ENCODE measurements at places on chromosomes 1 and 21.

DNA sequence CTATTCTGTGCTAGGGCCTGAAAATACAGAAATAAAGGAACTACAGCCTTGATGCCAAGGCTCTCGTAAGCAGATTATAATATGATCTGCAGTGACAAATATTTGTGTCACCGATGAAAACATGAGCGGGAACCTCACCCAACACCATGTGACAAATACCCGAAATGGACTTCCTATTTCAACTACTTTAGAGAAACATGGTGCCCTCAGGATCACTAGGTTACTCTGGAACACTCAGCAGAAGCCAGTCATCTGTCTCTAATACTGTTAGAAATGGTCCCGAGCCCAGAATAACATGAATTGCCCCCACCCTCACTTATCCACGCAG lies 463 bp upstream of the VAMP3 start:
- DNase-seq, result no peak

DNA sequence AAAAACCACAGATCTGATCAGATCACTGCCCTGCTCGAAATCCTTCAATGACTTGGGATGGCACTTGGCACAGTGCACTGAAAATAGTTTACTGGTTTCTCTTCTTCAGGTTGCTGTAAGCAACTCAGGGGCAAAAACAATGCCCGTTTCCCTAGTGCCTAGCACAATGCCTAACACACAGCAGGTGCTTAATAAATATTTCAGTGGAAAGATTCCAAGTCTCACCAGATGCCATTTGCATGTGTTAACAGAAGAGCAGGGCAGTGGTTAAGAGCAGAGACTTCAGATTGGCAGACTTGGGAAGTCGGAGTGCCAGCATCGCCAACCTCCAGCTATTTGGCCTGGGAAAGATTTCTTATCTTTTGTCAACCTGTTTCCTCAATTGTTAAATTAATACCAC lies 10.9 kb upstream of the METTL25B start:
- DNase-seq, result no peak

- DNase-seq, result no peak
Measured at GRCh38 chr1:244326757-244327156, 125.0 kb downstream of the ADSS2 start.

- DNase-seq, result no peak
Measured at GRCh38 chr1:61851849-61852669, 109.8 kb downstream of the PATJ start.

DNA sequence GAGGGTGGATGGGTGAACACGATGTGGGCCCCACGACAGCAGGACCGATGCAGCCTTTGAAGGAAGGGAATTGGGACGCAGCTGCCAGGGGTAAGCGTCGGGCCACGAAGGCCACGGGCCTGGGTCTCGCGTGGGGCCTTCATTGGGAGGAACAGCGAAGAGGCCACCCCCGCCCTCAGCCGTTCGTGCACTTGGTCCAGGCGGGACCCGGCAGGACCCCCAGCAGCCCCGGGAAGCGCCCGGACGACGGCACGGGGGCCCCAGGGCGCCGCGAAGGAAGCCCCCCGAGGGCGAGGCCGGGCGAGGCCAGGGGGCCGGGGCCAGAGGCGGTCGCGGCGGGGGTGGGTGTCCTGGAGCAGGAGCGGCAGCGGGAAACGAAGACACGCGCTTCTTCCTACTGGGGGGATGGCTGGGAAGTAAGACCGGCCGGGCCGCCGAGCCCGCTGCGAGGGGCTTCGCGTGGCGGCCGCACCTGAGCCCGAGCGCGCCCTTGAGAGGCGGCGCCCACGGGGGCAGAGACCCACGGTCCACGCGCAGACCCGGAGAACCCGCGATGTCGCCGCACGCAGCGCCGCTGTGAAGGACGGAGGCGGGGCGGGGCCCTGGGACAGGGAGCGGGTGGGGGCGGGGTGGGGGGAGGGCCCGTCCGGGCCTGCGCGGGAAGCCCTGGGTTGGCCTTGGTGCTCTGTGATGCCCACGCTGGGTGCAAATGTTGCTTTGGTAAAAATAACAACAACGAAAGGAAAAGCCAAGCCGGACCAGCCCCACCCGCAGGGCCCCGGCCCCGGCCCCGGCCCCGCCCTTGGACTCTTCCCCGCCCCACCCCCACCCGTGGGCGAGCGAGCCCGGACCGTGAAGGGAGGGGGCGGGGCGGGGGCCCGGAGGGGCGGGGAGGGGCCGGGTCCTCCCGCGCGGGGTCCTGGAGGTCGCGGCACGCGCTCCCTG lies 56.0 kb upstream of the ADARB1 start:
- DNase-seq, result no peak

DNA sequence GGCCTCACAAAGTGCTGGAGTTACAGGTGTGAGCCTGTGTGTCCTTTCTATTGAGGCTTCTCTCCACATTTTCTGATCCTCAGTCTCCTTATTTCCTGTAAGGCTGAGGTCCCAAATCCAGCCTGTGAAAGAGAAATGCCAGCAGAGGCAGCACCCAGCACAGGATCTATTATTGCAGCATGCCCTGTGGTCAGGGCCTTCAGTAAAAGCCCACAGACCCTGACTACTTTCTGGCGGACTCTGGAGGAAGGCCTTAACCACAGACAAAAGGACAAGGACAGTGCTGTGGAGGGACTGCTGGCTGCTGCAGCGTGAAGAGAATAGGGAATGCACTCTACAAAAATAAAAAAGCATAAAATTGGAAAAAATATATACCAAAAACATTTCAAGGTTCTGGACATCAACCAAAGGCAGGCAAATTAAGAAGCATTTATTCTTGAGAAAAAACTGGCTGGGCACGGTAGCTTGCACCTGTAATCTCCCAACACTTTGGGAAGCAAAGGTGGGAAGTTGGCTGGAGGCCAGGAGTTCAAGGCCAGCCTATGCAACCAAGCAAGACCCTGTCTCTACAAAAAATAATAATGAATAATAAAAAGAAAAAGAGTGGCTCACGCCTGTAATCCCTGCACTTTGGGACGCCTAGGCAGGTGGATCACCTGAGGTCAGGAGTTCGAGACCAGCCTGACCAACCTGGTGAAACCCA lies 9.4 kb upstream of the PGD start:
- no peak for DNase-seq

DNA sequence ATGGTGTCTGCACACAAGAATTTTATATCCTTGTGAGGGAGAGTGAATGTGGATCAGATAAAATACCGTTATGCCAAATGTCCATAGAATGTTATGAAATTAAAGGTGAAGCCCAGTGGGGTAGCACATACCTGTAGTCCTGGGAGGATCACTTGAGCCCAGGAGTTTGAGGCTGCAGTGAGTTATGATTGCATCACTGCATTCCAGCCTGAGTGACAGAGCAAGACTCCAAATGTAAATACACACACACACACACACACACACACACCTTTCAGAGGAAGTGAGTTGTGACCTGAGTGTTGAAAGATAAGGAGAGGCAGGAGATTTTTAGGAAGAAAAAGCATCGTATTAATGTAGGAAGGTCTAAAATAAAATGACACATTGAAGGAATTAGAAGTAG lies 28.1 kb upstream of the ZYG11A start:
- no peak for DNase-seq

DNA sequence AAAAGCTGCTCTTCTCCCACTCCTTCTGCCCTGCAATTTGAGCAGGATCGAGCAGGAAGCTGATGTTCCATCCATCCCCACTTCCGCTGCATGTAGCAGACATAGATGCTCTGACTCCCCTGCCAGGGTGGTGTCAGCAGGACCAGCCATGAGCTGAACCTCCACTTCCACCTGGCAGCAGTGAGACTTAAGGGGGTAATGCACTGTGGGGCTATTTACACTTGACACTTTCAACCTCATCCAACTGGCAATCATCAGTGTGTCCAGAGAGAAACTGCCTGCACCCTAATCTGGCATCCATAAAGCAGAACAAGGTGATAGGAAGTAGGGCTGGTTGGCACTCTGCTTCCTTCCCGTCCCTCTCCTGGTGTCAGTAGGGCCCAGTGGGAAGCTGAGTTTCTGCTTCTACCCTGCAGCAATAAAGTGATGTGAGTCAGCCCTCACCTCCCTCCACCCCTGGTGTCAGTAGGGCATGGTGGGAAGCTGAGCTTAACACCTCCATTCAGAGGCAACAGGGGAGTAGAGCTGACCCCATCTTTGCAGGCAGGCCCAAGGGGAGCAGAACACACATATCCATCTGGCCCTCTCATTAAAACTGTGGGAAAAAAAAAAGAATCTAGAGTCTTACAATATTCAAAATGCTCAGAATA lies 272.3 kb downstream of the PTPRU start:
- DNase-seq, result no peak

DNA sequence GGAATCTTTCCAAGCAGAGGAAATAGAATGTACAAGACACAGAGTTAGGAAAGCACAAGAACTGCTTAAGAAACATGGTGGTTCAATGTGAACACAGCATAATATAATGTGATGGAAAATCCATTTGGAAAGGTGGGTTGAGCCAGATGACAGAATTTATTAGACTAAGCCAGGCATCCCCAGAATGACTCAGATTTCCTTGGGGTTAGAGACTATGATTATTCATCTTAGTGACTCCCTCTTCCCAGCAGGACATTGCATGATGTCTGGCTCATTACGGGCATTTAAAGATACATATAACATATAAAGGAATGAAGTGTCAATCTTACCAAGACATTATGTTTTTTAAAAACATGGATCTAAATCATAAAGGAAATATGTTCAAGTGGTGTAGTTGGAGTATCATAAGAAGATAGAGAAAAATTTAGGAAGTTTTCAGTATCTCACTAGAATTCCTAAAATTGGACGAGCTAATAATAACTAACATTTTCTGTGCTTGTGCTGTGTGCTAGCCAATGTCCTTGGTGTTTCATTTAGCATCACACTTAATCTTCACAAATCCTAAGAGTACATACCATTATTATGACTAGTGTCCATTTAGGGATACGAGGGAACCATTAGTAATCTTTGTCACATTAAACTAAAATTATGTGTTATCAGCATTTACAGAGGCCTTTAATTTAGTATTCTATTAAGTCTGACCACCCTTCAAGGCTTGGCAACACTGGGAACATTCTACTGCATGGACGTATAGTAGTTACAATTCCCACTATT lies 41.0 kb upstream of the ST6GALNAC5 start:
- DNase-seq, result no peak

- DNase-seq, result no peak
Measured at GRCh38 chr1:231991231-231991630, 364.6 kb downstream of the DISC1 start.

DNA sequence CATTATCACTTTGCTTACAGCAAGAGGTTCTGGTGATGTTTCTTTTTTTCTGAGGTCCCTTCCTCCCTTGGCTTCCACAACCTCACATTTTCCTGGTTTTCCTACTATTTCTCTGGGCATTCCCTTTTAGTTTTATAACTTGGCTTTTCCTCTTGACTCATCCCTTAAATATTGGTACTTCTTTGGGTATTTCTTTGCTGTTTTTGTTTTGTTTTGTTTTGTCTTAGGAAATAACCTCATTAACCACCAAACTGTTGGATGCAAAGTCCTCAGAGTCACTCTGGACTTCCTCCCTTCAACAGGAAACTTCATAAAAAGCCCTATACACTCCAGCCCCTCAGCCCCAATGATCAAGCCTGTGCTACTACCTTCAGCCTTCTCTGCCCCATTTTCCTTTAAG lies 211.1 kb downstream of the DUSP10 start:
- no peak for DNase-seq

GRCh38 chr21:17949421-17949820 lies 130.3 kb upstream of the C21orf91 start:
- no peak for DNase-seq

DNA sequence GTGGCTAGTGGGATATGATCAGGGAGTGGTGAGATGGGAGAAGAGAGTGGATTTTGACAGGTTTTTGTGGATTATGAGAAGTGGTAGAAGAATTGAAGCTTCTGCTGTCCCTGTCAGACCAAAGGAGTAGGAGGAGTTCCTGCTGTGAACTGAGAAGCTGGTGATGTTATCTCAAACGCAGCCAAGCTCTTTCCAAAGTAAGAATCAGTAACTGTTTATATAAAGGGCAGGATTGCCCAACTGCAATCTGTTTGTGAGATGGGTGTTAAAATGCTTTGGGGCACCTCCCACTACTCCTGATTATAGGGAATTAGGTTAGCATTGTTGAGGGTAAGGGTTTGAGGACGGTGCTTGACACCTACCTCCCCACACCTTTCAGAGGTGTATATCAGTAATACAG lies 60.5 kb upstream of the USP25 start:
- no peak for DNase-seq

GRCh38 chr1:101004670-101005069 lies 20.9 kb downstream of the DPH5 start:
- DNase-seq, result no peak

- DNase-seq, result no peak
Measured at GRCh38 chr1:229170778-229171505, 100.0 kb upstream of the RAB4A start.

DNA sequence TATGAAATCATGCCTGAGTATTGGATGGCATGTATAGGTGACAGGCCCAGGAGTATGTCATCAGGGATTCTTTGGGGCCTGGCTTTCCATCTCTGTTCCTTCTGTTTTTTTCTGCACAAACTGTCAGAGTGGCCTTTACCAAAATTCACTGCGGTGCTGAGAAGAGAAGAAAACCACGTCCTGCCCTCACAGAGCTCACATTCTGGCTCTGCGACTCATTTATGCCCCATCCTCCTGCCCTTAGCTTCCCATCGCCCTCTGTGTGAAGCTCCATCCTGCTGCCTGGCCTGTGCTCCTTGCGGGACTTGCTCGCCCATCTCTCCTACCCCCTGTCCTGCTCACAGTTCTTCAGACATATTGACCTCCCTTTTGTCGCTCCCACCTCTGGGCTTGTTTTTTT lies 73.4 kb downstream of the HUNK start:
- no peak for DNase-seq

DNA sequence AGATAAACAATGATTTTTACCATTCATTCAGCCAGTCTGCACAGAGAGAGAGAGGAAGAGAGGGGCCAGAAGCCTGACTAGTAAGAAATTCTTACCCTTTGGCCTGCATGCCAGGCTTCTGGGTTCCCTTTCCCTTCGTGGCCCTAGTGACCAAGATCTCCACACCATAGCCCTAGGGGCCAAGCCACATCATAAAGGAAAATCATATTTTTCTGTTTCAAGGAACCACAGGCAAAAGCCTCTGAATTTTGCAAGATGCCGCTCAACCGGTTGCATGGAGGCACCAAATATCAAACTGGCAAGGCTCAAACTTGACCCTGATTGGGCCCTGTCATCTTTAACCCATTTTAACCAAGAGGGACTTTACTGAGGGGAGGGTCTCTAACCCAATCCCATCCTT lies 103.1 kb upstream of the SOX13 start:
- DNase-seq, result no peak

- no peak for DNase-seq
Measured at GRCh38 chr1:91621907-91622306, 121.3 kb downstream of the CDC7 start.

DNA sequence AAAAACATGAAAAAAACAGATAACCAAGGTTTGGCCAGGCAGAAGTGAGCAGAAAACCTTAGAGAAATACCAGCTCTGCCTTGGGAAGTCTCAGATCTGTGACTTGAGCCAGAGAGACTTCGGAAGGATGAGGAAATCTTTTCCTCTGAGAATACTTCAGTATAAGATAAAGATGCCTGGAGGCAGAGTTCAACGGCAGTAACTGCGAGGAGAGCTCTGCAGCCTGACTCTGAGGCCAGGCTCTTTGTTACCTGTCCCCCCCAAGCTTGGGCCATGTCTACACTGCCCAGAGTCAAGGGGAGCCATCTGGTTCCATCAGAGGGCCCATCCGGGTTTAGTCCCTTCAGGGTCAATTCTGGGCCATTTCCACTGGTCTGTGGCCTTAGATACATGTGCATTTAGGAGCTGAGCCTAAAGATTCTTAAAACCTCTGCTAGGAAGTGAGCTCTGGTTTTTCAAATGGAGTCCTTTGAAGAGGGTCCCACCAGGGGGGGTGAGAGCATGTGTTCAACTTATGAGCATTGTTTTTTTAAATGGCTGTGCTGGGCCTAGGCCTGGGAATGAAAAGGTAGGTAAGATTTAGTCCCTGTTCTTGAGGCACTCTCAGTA lies 8.7 kb downstream of the KIRREL1 start:
- DNase-seq, result no peak
